ENCODE measurements at places on chromosomes 2 and 18.
A peak's percentile ranks its signal among the peaks of the same experiment; 100 is the strongest.

DNA sequence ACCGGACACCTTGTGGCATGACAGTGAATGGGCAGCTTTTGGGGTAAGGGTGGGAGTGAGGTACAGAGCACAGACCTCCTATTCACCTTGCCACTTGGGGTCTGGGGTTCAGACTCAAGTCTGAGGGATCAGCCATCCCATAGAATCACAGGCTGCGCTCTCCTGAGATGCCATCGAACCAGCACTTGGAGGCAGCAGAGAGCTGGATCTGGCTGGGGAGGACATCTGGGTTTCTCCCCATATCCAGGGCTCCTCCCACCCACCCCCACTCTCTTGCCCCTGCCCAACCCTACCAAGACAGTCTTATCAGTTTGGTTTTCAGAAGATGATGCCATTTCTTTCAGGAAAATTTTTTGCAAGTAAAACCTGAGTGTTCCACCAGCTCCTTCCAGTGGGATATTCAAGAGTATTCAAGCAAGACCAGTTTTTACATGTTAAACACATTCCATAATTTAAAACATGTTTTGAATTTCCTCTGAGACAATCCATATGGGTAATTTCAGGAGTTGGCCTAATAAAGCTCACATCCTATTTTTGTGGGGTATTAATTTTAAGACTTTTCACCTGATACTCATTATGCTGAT, 29.2 kb upstream of the TEX44 start:
- peak; percentile 85 for DNase-seq

DNA sequence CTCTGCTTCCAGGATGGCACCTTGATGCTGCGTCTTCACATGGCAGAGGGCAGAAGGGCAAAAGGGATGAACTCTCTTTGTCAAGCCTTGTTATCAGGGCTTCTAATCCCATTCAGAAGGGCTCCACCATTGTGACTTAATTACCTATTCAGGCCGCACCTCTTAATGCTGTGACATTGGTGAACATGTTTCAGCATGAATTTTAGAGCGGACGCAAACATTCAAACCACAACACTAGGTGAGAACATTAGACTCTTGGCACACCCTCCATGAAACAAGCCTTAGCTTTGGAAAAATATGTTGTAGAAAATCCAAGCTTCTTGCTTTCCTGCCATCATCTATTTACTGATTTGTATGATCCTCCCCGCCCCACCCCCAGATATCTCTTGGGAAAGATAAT, 17.9 kb downstream of the DAW1 start:
- DNase-seq, result no peak

DNA sequence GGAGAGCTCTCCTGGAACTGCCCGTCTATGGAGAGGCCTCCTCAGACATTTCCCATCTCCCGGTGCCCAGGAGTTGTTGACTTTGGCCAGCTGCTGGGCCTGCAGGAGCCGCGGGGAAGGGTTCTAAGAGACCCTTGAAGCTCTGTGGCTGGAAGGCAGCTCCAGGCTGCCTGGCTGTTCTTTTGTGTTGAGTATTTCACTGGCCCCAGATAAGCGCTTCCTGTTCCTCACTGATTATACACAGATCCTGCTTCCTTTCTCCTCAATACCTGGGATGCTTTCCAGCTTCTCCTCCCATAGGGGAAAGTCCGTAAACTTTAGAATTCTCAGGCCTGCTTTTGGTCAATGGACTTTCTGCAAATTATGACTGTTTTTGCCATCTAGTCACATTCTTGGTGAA, 57.8 kb downstream of the TGOLN2 start:
- DNase-seq, result no peak

GRCh38 chr2:122191331-122191730, 435.9 kb downstream of the TSN start:
- DNase-seq, result peak; percentile 11

DNA sequence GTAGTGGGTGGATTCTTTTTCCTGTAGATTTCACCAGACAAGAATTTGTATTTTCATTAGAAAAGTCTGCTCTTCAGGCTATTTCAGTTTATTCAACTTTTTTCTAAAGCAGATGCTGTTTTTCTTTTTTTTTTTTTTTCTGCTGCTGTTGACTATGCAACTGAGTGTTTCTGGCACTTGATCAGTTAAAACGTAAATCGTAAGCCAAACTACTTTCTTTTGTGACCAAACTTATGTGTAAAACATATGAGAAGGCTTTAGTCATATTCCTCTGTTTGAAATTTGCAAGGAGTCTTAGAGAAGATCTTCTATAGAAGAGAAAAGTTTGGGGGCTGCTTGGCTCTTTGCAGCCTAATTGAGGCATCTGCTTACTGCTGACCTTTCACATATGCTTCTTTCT, 170.1 kb downstream of the PARD3B start:
- DNase-seq, result no peak

- DNase-seq, result peak; percentile 98
Observed at GRCh38 chr2:85785027-85785822, 31.4 kb downstream of the ATOH8 start.

DNA sequence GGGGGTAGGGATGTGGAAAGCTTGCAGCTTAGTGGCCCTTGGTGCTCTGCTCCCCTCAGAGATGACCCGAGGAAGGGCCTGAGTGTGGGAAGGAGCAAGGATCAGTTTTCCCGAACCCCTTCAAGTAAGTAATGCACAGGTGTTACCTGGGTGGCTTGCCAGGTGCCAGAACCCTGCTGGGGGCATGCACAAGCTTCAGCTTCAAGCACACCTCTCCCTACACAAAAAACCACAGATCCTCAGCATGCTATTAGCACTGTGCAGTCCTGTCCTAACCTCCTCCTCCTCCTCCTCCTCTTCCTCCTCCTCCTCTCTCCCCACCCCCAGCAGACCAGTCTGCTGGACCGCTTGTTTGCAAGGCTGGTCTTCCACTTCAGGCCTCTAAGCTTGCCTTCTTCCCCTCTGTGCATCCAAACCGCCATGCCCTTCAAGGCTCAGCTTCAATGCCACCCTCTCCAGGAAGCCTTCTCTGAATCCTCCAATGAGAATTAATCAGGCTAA, 114.8 kb downstream of the ACAA2 start:
- DNase-seq, result no peak

DNA sequence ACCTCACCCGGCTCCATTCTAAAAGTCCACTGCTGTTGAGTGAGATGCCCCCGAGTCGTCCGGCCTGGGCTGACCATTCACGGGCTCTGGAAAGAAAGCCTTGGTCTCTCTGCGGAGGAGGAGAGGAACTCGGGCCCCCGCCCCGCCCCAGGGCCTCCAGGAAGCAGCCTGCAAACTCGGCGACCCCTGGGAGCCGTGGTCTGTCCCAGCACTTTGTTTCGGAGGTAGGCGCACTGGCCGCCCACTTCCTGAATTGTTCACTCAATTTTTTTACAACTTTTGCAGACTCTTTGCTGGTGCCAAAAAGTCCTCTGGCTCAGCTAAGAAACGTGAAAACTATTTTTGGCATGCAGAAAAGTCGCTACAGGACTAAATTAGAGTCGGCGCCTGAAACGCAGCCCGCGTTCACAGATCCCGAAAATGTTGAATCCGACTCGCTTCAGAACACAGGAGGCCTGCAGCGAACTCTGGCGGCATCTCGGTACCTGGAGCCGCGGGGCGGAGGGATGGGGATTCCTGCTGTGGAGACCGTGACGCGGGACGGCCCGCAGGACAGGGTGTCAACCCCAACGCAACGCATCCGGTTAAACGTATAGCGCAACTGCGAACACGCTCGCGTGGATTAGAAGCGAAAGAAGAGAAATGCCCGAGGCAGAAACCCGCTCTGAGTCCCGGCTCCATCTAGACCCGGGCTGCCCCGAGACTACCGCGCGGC, 1.5 kb downstream of the PXDN start:
- peak; percentile 83 for DNase-seq

DNA sequence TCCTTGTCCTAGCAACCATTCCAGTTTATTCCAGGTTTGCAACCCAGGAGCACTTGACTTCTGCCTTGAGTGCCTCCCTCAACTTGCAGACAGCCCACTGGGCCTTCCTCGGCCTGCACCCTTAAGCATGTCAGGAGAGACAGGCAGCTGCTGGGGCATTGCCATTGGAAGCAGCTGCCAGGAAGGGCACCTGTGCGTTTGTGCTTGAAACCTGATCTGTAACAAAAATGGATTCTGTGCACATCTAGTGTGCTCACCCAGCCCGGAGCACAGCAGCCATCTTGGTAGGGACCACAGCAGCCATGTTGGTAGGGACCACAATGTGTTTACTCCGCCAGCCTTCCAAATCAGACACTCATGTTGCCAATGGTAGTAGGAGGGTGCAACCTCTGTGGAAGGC, 44.3 kb upstream of the GLI2 start:
- DNase-seq, result peak; percentile 51

DNA sequence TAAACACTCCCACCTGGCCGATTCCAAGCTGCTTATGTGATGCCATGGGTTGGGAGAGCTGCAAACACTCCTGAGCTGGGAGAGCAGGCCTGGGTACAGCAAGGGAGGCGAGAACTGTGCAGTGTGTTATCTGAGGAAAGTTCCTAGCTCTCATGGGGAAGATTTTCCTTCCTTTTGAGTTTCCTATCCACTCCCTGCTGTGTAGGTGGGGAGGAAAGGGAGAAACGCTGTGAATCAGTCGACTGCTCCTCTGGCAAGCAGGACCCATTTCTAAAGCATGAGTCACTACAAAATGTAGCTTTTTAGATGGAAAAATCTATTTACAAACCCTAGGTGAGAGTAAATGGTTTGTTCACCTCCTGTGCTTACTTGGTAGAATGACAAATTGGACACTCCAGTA, 80.4 kb downstream of the SH3RF3 start:
- DNase-seq, result no peak
